PC-9 (cell line): ENCODE measurements at places on chromosomes 11 and 22. TPM values are rescaled to one million over a fixed set of nuclear protein-coding genes. Genes with fewer than 3 reads are reported as not detected.

SLC6A5 gene
- not detected in 2 replicates for total RNA-seq

OR52W1 gene
- total RNA-seq: not detected in 2 replicates

DNA sequence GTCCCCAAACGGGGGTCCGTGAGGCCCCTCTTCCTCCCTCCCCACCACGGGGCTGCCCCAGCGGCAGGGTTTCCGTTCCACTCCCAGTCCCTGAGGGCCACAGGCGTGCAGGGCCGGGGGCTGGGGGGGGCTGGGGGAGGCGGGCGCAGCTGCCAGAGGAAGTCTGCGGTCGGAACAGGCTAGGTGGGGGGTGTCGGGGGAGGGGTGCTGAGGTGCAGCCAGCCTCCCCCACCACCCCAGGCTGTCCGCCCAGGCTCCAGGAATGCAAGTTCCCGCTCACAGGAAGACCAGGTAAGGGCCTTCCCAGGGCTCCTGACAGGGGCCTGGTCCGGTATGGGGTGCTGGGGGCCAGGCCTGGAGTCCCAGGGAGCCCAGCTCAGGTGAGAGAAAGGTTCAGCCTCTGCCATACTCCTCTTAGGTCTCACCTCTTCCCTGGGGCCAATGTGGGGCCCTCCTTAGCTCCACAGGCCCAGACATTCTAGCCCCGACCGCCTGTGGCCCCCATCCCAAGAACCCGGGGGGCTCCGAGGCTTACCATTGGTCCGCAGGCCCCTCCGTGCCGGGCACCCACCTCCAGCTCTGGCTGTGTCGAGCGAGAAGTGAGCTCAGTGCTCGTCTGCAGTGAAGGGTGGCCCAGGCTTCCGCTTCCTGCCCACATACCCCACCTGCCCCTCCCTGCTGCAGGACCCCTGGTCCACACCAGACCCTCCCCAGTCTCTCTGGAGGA is at the start of gene PTPRCAP:
Gene PTPRCAP, minus strand, starts transcription at position 601 of the 727 bp plus-strand sequence. Its CDS starts 63 bp downstream, at position 538.
- no peak for DNase-seq
- H3K4me3 ChIP-seq: no peak within 1 kb of the TSS
- H3K36me3 ChIP-seq: no peaks in the 10 kb centered on the region; the same call in none of the 2 replicates
- H3K4me1 ChIP-seq: peaks cover 10% of the 10 kb centered on the region; the same call in 1 of the 2 replicates
- H3K27me3 ChIP-seq: no peaks in the 10 kb centered on the region
- H3K27ac ChIP-seq: no peak within 1 kb of the TSS

DNA sequence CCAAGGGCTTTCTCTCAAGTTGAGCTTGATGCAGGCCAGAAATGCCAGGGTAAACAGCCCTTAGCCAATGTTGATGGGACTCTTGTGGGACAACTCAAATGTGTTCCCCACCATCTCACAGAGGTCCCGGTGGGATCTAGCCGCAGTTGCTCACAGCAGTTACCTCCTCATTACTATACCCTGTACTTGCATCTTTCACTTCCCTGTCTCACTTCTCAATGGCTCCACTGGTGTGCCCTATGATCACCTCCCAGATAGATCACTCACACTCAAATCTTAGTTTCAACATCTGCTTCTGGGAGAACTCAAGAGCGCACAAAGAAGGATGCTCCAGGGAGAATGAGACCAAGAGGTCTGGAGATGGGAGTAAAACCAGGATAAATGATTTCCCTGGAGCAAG is 47.0 kb downstream of the RCN1 start:
- H3K4me1 ChIP-seq: peaks cover 19% of the 10 kb centered on the region
- H3K27ac ChIP-seq: peak overlapping the region; percentile 19; the same call in 1 of the 2 replicates
- DNase-seq: no peak
- H3K27me3 ChIP-seq: no peaks in the 10 kb centered on the region
- no peaks in the 10 kb centered on the region for H3K36me3 ChIP-seq

SPDYC gene
- not detected in 2 replicates for total RNA-seq
